ENCODE measurements at places on chromosomes 6 and 20.

DNA sequence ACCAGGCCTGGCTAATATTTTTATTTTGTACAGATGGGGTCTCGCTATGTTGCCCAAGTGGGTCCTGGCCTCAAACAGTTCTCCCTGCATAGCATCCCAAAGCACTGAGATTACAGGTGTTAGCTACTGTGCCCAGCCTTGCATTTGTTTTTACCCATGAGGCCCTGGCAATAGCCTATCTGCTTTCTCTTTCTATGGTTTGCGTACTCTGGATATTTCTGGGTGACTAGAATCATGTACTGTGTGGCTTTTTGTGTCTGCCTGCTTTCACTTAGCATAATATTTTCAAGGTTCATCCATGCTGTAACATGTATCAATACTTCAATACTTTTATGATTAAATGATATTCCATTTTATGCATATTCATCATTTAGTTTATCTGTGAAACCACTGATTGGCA lies 451.7 kb downstream of the GRIK2 start:
- DNase-seq: no peak

DNA sequence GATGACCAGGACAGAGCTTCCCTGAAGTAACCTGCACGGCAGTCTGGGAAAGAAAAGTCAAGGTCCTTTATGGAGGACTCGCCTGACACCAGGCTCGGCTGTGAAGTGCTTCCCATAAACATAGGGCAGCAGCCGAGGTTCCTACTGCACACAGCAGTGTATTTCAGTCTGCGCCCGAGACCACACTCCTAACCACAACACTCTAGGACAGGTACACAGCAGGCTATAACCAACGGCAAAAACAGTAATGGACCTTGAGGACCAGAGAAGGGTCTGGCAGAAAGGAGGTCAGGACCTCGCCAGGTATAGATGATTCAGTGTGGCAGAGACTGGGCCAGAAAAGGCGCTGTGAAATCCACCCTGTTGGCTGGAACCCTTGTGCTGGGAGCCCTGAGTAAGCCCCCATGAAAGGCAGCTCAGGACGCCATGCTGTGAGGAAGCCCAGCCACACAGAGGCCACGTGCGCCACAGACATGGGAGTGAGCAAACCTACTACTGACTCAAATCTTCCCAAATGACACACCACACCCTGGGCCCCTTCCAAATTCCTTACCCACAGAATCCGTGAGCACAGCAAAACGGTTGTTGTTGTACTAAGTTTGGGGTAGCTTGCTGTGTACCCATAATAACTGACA lies 129.6 kb upstream of the CST7 start:
- DNase-seq: no peak

GRCh38 chr20:31485450-31486339 lies 10.6 kb downstream of the REM1 start:
- DNase-seq: peak; percentile 59

- DNase-seq: peak; percentile 91
Observed at GRCh38 chr6:53794720-53795339, at the start of gene LRRC1. Gene LRRC1 (plus strand): TSS chr6:53795005. CDS start chr6:53795257, 252 bp downstream.

GRCh38 chr6:158807515-158808441 lies 11.4 kb downstream of the EZR start:
- DNase-seq: no peak

GRCh38 chr20:60228255-60228654 lies 270.0 kb downstream of the CDH26 start:
- DNase-seq: no peak

- no peak for DNase-seq
Observed at GRCh38 chr6:87487555-87487954, 14.8 kb downstream of the SLC35A1 start.

Measured in Peyer's patch (tissue), 4 donors.